ENCODE measurements at places on chromosomes 3 and 15.

GRCh38 chr3:180594631-180595558, 7.1 kb upstream of the TTC14 start:
- peak; percentile 44 for DNase-seq

DNA sequence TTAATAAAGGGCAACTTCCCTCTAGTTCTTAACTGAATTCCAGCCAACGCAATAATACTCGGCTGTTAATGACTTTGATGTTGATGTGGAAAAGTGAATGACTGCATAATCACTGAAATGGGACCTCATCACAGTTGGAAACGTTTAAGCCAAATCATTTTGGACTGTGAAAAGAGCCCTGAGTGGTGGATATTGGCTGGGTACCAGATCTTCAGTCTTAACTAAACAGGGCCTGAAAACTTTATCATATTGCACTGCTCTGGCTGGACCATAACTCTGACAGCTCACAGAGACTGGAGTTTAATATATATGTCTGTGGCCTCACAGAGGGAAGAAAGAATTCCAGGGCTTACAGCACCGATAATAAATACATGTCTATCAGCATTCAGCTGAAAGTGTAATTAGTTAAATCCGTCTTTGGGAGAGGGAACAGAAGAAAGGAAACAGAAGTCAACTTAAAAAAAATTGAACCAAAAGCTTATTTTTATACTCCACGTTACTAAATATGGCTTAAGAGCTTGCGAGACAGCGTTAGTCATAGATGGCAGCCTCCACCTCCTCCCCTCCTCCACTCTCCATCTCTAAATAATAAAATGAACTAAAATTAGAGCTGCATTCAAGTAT, 222.3 kb upstream of the CDIN1 start:
- DNase-seq: peak; percentile 78

- DNase-seq: no peak
Measured at GRCh38 chr3:34886443-34886842, 752.9 kb upstream of the ARPP21 start.

- DNase-seq: peak; percentile 28
Measured at GRCh38 chr3:157226173-157226847, 66.4 kb upstream of the CCNL1 start.

GRCh38 chr3:190044142-190044541, 76.6 kb downstream of the P3H2 start:
- no peak for DNase-seq

GRCh38 chr3:58027704-58028317, 19.6 kb downstream of the FLNB start:
- no peak for DNase-seq

DNA sequence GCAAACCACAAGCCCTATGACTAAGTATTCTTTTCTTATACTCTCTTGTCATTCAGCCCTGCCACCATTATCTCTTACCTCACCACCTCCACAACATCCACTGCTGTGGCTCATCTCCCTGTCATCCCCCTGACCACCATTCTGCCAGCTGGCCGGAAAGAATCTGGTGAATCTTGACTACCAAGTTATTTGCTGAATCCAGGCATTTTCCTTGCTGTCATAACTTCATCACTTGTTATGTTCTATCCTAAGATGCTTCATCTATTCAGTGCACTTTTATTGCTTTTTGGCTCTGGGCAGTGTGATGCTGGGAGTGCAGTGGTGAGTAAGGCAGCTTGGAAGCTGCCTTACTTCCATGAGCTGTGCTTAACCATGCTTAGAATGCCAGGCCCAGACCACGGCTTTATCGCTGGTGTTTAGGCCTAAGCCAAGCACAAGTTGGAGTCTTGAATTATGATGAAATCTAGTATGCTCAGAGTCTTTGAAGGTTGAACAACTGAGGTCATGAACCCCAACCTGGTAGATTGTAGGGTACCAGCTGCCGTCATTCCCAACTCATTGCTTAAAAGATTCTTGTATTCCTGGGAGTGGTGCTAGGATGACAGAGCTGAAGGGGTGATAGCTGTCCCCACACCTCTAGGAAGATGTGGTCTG, 27.0 kb upstream of the APH1B start:
- DNase-seq: peak; percentile 34

GRCh38 chr15:31781261-31781660, 249.1 kb upstream of the CHRNA7 start:
- no peak for DNase-seq

DNA sequence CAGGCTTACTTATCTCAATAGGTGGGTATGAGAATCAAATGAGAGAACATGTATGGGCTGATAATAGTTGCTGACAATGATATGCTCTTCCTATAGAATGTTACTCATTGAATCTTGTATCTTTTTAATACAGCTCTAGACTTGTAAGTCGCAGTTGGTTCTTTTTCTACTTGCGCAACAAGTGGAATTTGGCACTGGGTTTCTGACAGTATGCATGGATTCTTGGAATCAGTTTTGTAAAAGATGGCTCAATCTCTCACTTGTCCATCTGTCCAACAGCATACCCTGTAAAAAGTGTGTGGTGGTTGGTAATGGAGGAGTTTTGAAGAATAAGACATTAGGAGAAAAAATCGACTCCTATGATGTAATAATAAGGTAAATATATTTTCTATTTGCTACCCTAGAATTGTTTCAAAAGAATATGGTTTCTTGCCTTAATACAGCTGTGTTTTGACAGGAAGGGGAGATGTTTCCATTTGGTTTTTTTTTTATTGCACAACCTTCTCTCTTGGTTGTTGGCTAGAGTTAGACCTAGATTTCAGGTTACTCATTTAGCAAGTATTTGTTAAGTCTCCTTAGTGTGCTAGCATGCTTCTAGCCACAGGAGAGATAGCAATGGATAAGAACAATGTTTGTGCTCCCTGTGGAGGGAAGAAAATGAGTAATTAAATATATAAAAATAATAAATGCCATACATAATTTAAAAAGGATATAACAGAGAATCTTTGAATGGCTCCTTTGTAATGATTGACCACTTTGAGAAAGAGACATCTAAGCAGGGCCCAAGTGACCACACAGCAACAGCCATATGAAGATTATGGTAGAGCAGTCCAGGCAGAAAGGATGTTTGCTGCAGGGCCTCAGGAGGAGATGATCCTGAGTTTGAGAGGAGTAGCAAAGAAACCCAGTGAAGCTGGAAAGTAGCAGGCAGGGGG, 21.8 kb downstream of the ST3GAL6 start:
- DNase-seq: peak; percentile 87

DNA sequence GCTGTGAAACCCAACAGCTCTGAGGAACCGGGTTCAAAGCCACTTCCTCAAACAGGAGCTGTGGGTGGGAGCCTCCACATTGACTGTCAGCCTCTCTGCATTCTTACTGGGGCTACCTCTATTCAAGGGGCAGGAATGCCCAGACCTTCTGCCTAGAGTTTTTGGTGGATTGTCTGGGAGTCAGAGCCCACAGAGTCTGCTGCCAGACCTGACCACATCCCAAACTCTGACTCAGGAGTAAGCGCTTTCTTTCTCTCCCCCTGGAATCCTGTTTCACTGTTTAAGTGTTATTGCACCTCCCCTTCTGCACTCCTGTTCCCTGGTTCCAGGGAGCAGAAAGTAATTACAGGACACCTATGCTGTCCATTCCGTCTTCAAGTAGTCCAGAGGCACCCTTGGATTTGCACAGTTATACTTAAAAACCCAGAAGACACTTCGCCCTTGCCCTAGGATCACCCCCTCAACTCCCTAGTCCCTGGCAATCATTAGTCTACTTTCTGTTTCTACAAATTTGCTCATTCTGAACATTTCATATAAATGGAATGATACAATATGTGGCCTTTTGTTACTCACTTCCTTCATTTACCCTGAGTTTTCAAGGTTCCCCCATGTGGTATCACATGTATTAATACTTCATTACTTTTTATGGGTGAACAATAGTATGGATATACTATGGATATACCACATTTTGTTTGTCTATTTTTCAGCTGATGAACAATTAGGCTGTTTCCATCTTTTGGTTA, 37.9 kb upstream of the TJP1 start:
- DNase-seq: no peak

- no peak for DNase-seq
Measured at GRCh38 chr3:52435246-52436101, 9.4 kb downstream of the SEMA3G start.

DNA sequence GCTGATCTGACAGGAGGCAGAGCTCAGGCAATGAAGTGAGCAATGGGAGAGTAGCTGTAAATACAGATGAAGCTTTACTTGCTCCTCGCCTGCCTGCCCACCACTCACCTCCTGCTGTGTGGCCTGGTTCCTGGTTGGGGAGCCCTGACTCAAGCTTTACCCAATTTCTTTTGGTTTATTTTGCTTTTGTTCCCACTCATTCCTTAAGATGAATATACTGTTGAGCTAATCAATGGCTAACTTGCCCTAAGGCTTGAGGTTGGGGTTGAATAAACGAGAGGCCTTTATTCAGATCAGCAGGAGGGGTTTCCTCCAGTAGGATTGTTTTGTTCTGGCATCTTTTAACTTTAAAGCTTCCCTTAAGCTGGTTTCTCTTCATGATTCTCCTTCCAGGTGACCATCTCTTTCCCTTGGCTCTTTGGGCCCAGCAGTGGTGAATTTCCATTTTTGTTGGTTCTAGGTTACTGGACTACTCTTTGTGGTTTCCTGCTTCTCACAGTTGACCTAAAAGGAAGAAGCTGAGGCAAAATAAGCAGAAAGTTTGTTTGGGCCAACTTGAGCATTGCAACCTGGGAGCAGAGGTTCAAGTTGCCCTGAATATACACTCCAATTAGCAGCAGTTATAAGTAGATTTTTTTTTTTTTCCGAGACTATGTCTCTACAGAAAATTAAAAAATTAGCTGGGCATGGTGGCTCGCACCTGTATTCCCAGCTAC, 44.4 kb downstream of the STARD9 start:
- DNase-seq: no peak

GRCh38 chr15:79635149-79635771, 203.1 kb downstream of the MINAR1 start:
- no peak for DNase-seq

DNA sequence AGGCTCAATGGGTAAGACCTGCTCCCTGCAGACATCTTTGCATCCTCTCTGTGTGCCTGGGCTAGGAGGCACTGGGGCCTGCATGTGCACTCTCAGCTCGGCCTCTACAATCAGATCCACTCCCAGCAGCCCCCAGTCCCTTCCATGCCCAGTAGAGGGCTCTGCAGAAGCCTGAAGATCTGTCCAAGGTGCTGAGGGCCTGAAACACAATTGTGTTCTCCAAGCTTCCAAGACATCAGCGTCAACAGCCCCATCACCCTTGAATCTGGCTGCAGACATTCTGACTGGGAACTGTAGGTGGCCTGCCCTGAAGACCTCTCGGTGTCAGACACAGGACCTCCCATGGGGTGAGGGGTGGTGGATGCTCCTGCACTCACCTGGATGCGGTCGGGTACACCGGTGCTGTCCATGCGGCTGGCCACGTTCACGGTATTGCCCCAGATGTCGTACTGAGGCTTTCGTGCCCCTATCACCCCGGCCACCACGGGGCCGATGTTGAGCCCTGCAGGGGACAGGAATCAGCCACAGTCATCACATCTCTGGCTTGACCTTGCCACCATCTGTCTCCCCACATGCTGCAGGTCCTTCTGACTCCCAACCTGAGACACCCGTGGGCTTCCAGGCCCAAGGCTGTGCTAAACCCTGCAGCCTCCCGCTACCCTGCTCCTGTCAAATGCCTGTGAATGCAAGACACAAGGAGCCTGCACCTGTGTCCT, 84.7 kb downstream of the SEC22A start:
- peak; percentile 50 for DNase-seq
